NCI-H187 (cell line): ENCODE measurements at places on chromosomes 4 and X.

DNA sequence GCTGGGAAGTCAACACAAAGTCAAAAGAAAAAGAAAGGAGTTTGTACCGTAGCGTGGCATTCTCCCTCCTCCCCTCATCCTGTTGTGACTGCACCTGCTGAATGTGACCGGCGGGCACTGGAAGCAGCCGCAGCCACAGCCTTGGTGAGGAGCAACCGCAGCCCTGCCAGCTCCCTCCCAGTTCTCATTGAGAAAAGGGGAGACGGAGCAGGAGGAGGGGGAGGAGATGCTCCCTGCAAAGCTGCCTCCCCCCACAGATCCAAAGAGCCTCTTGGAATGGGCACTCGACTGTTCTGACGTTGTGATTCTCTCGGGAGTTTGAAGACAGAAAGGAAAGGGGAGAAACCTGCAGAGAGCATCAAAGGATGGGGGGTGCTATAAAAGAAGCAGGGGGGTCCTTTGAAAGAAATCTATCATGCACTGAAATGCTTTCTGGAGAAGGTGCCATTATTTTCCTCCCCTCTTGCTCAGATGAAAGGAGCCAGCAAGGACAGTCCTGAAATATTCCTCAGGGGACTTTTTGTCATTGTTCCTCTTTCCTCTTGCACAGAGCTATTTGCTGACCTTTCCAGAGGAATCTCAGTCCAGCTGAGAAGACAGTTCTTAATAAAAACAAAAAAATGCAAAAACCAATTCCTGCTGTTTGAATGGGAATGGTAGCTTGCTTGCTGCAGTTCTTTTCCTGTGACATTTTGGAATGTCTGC is 429.7 kb downstream of the MAPK10 start:
- DNase-seq = peak; percentile 44

DNA sequence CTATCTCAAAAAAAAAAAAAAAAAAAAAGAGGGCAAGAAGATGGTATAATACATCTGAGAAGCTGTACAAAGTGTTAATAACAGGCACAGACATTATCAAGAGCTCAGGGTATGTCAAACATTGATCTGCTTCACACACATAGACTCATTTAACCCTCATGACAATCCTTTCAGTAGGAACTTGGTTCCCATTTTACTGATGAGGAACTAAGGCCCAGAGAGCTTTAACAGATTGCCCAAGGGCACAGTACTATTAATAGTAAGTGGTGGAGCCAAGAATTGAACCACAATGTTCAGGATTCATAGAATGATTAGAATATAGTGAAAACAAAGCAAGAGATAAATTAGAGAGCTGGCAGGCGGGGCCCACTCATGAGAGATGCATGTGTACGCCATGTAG is 154.4 kb downstream of the EFHC2 start:
- DNase-seq = no peak

GRCh38 chr4:176241703-176242102 is 27.3 kb downstream of the ASB5 start:
- DNase-seq = no peak

- no peak for DNase-seq
Measured at GRCh38 chrX:135340831-135341230, 31.6 kb downstream of the ETDC start.

DNA sequence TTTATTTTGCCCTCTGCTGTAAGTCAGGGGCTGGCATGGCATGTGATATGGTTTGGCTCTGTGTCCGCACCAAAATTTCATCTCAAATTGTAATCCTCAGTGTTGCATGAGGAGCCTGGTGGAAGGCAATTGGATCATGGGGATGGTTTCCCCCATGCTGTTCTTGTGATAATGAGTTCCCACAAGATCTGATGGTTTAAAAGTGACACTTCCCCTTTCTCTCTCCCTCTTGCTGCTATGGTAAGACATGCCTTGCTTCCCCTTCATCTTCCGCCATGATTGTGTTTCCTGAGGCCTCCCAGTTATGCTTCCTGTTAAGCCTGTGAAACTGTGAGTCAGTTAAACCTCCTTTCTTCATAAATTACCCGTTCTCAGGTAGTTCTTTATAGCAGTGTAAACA is 72.0 kb upstream of the MSX1 start:
- DNase-seq = no peak

GRCh38 chrX:24396931-24397279 is 36.5 kb downstream of the SUPT20HL1 start:
- no peak for DNase-seq

- no peak for DNase-seq
Measured at GRCh38 chr4:29770627-29771026, 949.5 kb upstream of the PCDH7 start.

DNA sequence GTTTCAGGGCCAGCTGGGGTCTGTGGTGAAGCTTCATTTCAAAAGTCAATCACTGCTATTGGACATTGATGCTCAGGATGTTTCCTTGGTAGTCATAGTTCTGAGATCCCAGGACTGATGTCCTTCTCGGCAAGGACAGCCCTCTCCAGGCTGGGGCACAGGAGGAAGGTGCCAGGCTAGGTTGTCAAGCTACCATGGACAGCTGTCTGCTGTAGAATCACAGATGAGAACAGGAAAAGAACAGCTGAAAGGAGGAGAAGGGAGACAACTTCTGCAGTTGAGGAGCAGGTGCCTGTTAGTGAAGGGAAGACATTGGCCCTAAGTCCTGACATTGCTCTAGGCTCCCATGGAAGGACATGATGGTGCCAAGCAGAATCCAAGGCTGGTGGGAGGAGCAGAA is 58.0 kb downstream of the XAGE2 start:
- DNase-seq = no peak

DNA sequence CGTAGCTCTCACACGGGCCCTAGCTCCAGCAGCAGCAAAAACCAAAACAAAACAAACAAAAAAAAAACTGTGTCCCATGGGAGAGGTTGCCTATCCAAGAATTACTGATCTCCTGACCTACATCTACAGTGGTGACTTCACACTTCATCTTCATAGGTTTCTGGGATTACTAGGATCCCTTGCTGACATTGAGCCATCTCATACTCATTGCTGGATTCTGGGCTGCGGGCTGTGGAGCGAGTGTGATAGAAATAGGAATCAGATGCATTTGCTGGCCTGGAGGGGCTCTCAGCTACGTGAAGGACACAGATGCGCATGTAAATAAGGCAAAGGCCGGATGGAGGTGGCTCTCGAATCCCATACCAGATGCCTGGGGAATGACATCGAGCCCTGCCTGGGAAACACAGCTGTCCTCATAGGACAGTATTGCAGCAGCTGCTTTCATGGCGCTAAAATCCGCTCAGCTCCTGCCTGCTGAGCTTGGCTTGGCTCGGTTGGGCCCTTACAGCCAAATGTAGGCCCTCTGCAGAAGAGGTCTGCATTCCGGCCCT is 41.7 kb downstream of the CNGA2 start:
- no peak for DNase-seq

GRCh38 chr4:139913995-139914598 is 239.9 kb downstream of the MAML3 start:
- DNase-seq = no peak

DNA sequence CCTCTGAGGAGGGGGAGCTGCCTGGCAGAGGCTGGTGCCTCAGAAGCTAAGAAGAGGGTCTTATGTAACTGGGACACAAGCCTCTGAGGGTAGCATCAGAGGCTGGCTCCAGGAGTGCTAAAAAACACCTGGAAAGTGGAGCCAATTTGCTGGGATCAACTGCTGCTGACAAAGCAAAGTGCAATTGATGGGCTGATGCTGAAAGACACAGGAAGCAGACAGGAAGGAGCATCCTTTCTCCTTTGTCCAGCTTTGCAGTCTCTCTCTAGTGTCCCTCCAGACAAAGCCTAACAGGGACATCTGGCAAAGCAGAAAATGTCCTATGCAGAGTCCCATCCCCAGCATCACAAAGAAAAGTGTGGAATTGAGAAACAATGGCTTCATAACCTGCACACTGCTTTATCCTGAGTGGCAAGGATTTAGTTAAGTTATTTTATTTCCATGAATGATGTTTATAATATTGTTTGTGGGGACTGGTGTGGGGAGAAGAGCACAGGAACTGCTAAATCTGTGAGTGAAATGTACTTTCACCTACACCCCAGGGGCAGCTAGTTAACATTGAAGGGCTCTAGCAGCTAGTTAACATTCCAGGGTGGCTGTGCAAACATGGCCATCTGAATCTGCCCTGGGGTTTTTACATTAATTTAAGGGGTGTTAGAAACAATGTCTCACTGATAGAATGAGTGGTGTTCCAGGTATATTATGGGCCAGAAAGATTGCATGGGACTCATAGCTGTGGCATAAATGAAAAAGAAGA is 25.6 kb upstream of the MBTPS2 start:
- DNase-seq = no peak

- DNase-seq = no peak
Measured at GRCh38 chr4:61294936-61295335, 94.8 kb downstream of the ADGRL3 start.

GRCh38 chr4:27084685-27085361 is 224.2 kb downstream of the STIM2 start:
- DNase-seq = no peak

- DNase-seq = no peak
Measured at GRCh38 chr4:123996718-123997510, 600.3 kb downstream of the SPRY1 start.

GRCh38 chrX:94814216-94814615 is 1140.2 kb downstream of the FAM133A start:
- DNase-seq = no peak
